Thyroid gland (tissue), 4 donors: ENCODE measurements at places on chromosomes 5 and 9. TPM values are rescaled to one million over a fixed set of nuclear protein-coding genes. Genes with fewer than 3 reads are reported as not detected.

DNA sequence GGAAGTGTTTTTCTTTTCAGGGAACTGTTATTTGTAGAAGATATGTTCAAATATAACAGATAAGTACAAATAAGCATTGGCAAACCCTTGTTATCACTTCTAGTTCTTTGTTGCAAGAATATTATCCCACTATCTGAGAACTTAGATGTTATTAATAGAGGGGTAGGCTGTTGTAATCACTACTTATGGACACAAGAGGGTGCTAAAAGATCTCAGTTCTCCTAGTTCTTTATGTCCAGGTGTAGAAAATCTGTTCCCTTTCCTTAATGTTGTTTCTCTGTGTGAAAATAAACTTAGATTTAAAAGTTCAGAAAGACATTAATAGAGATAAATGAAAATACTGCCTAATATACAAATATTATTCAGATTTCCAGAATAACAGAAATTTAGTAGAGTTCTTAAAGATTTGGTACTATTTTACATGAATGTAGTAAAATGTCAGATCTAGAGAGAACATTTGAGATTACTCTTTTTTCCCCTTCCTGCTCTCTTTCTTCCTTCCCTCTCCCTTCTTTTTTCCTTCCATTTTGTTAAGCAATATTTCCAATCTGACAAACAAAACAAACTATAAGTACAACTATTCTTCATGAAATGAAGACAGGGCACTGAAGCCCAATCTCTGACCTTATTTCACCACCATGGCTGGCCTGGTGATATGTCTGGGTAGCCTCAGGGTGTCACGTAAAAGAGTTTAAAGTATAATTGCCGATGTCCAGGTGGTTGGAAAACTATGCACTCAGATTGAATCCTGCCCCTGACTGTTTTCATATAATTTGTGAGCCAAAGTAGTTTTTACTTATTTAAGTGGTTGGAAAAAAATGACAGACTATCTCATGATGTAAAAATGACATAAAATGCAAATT is 43.6 kb upstream of the C5orf46 start:
- no peak for DNase-seq
- H3K27me3 ChIP-seq, result no peaks in the 10 kb centered on the region
- H3K4me1 ChIP-seq, result no peaks in the 10 kb centered on the region
- H3K4me3 ChIP-seq, result no peak overlapping the region

GRCh38 chr9:116991051-116991450 is 303.9 kb downstream of the TRIM32 start:
- H3K36me3 ChIP-seq, result no peaks in the 10 kb centered on the region
- no peak overlapping the region for H3K4me3 ChIP-seq
- H3K27me3 ChIP-seq, result no peaks in the 10 kb centered on the region
- H3K27ac ChIP-seq, result no peak overlapping the region

DNA sequence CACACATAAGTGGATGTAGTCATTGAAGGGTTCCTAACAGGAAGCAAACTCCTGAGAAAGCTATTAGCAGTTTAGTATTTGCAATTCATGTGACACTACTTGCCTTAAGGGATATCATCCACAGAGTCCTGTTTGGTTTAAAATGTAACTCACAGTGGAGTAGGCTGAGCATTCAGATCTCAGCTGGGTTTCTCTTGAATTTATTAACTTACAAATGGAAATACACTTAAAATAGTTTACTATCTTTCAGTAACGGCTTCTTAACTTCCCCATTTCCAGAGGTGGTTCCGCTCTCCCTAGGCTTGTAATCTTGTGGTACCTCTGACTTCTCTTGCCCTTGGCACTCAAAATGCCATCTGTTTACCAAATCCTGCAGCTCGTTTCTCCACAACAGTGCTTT is 660.7 kb upstream of the ADAMTS16 start:
- H3K27ac ChIP-seq, result no peak overlapping the region
- DNase-seq, result no peak
- no peaks in the 10 kb centered on the region for H3K36me3 ChIP-seq
- H3K4me1 ChIP-seq, result peaks cover 6% of the 10 kb centered on the region

DNA sequence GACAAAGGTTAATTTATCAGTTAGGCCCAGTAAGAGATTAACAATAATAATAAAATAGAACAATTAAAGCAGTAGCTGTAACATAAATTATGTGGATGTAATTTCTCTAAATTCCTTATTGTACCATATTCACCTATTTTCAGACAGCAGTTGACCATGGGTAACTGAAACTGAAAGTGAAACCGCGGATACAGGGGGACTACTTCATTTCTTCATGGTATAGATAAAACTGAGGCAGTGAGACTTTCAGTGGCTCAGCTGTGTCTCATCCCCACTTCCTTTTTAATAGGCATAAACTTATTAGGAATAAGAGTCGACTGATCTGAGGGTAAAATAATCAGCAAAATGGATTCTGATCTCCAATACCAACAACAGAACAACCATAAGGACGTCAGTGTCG is 174.0 kb upstream of the WWC1 start:
- H3K27ac ChIP-seq, result no peak overlapping the region
- no peaks in the 10 kb centered on the region for H3K36me3 ChIP-seq
- H3K27me3 ChIP-seq, result no peaks in the 10 kb centered on the region
- no peak for DNase-seq

GRCh38 chr9:126720661-126721563 is 83.9 kb upstream of the ZBTB43 start:
- H3K27ac ChIP-seq, result peak overlapping the region; percentile 82
- no peak for DNase-seq
- H3K4me1 ChIP-seq, result peaks cover 22% of the 10 kb centered on the region

DNA sequence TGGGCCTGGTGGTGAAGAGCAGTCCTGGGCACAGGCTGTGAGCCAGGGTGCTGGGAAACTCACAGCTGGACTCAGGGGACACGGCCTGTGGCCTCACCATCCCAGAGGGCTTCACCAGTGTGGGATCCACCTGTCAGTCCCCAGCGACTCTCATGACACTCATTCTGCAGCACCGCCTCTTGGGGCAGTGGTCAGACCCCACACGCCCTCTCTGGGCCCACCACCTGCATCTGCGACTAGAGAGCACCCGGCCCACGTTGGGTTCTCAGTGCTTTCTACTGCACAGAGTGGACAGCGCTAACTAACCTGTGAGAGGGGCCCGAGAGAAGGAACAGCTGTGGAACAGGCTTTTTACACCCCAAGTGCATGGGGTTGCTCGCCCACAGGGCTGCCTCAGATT is 45.8 kb upstream of the GARNL3 start:
- DNase-seq, result no peak
- H3K27me3 ChIP-seq, result no peaks in the 10 kb centered on the region
- no peak overlapping the region for H3K27ac ChIP-seq
- H3K4me3 ChIP-seq, result no peak overlapping the region
- H3K4me1 ChIP-seq, result peaks cover 5% of the 10 kb centered on the region

GRCh38 chr5:72066705-72067107 is 40.6 kb upstream of the MAP1B start:
- H3K36me3 ChIP-seq, result no peaks in the 10 kb centered on the region
- H3K27me3 ChIP-seq, result no peaks in the 10 kb centered on the region
- H3K4me1 ChIP-seq, result no peaks in the 10 kb centered on the region
- no peak overlapping the region for H3K4me3 ChIP-seq

DNA sequence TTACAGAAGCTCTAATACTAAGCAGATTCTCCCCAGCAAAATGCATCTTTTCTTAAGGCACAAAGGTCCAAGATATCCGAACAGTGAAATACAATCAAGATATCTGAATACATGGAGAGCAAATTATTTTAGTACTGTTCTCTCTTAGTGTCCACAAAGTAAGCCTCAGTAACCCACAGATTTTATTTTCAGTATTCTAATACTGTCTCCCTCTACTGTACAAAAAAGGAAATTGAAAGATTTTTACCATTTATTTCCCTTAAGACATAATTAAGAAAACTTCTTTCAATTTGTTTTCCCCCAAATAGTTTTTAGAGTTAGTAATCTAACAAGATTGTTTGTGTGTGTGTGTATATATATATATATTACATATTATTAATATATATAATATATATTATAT is 24.7 kb upstream of the NOL6 start:
- H3K27me3 ChIP-seq, result no peaks in the 10 kb centered on the region
- H3K4me1 ChIP-seq, result no peaks in the 10 kb centered on the region
- H3K27ac ChIP-seq, result no peak overlapping the region
- no peak overlapping the region for H3K4me3 ChIP-seq
- DNase-seq, result no peak

DNA sequence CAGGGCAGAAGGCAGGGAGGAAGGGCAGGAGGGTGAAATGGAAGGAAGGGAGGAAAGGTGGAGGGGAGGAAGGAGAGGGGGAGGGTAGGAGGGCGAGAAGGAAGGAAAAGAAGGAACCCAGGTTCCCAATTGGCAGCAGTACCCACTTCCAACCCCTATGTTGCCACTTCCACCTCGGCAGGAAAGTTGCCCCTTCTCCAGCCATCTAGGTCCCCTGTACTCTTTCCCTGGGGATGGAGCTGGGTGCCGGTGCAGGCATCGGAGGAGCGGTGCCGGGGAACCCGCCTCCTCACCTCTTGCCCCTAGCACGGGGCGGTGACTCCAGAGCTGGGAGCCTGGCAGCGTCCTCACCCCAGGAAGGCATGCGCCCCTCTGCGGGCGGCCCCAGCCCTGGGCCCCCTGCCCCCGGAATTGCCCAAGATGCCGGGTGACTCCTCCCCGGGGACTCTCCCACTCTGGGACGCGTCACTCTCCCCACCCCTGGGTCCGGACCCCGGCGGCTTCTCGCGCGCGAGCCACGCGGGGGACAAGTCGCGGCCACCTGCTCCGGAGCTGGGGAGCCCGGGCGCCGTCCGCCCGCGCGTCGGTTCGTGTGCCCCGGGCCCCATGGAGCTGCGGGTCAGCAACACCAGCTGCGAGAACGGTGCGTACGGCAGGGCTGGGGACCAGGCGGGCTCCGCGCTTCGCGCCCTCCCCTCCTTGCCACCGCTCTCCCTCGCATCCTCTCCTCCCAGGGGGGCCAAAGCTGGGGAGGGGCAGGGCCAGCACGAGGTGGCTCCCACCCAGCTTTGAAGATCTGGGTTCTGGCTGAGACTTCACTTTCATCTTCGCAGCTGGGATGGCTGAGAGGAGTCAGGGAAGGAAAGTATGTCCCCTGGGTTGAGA is at the start of gene NIPAL4:
Gene NIPAL4 (plus strand): TSS at position 499 of the 885 bp plus-strand sequence. CDS start 108 bp downstream, at position 607.
- no peaks in the 10 kb centered on the region for H3K27me3 ChIP-seq
- H3K4me1 ChIP-seq, result peaks cover 16% of the 10 kb centered on the region
- H3K27ac ChIP-seq, result no peak within 1 kb of the TSS
- no peaks in the 10 kb centered on the region for H3K36me3 ChIP-seq

DNA sequence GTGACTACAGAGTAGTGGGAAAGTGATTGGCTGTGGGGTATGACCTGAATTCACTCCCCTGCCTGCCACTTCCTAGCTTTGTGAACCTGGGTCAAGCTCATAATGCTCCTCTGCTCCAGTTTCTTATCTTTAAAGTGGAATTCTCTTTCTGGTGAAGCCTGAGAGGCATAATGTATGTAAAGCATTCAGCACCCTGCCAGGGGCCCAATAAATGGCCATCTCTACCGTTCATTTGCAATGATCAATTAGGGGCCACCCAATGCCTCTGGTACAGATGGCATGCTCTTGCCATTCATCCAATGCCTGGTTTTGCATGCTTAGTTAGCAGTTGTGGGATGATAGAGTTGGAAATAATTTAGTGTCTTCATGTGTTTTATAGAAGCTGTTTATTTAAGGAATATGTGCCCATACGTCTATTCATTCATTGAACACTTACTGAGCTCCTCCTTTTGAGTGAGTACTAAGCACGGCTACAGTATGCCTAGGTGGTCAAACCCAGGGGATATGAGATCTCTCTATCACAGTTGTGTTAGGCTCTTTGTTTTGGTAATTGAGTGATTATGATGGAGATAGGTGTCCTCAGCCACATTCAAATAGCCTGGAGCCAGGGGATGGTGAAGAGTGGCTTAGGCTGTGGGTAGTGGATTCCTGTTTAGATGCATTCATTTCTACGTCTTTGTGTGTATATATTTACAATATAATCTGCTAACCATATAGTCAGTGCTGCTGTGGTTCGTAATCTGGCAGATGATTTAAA is 15.3 kb downstream of the ZNF462 start:
- H3K27me3 ChIP-seq, result no peaks in the 10 kb centered on the region
- H3K4me3 ChIP-seq, result no peak overlapping the region
- peaks cover 52% of the 10 kb centered on the region for H3K4me1 ChIP-seq
- H3K36me3 ChIP-seq, result no peaks in the 10 kb centered on the region
- DNase-seq, result no peak
- H3K27ac ChIP-seq, result peak overlapping the region; percentile 91

GRCh38 chr5:73654171-73654811 is 28.3 kb downstream of the ARHGEF28 start:
- no peak for DNase-seq
- H3K4me3 ChIP-seq, result no peak overlapping the region
- no peaks in the 10 kb centered on the region for H3K36me3 ChIP-seq
- H3K4me1 ChIP-seq, result peaks cover 9% of the 10 kb centered on the region
- H3K27me3 ChIP-seq, result no peaks in the 10 kb centered on the region

- H3K27ac ChIP-seq, result peak overlapping the region; percentile 93
- peak; percentile 96 for DNase-seq
- H3K27me3 ChIP-seq, result no peaks in the 10 kb centered on the region
- H3K4me3 ChIP-seq, result no peak overlapping the region
- no peaks in the 10 kb centered on the region for H3K36me3 ChIP-seq
- H3K4me1 ChIP-seq, result peaks cover 58% of the 10 kb centered on the region
Measured at GRCh38 chr9:120733190-120733589, 18.9 kb upstream of the MEGF9 start.

DNA sequence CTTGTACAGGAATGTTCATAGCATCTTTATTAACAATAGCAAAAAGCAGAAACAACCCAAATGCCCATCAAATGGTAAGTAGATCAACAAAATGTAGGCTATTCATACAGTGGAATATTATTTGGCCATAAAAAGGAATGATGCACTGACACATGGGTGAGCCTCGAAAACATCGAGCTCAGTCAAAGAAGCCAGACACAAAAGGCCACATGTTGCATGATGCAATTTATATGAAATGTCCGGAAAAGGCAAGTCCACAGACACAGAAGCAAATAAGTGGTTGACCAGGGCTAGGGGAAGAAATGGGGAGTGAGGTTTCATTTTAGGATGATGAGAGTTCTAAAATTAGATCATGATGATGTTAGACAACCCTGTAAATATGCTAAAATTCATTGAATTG is 16.5 kb upstream of the SLC2A8 start:
- no peak overlapping the region for H3K27ac ChIP-seq
- no peak overlapping the region for H3K4me3 ChIP-seq
- peaks cover 7% of the 10 kb centered on the region for H3K4me1 ChIP-seq
- DNase-seq, result no peak
- no peaks in the 10 kb centered on the region for H3K36me3 ChIP-seq

DNA sequence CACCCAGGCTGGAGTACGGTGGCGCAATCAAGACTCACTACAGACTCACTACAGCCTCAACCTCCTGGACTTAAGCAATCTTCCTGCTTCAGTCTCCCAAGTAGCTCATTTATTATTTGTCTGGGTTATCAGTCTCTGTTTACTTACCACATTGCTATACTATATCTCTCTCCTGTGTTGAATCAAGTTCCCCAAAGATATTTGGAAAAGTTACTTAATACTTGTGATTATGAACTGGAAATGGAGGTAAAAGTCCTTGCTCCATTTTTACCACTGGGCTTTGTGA is 55.6 kb downstream of the ANGPTL2 start:
- no peak overlapping the region for H3K4me3 ChIP-seq
- H3K4me1 ChIP-seq, result no peaks in the 10 kb centered on the region
- DNase-seq, result no peak
- no peaks in the 10 kb centered on the region for H3K36me3 ChIP-seq
- H3K27ac ChIP-seq, result no peak overlapping the region

TERT gene
- total RNA-seq, result not detected

CRHBP gene
- 5.1 TPM for total RNA-seq

ADAMTS2 gene
- total RNA-seq, result 5.6 TPM

GPR21 gene
- 4.0 TPM for total RNA-seq

GABBR2 gene
- 13.6 TPM for total RNA-seq

ZNF618 gene
- 17.3 TPM for total RNA-seq

ANKDD1B gene
- 1.1 TPM for total RNA-seq

SEMA5A gene
- 3.0 TPM for total RNA-seq

GFI1B gene
- not detected for total RNA-seq
